ENCODE measurements at places on chromosomes 3 and 15.

DNA sequence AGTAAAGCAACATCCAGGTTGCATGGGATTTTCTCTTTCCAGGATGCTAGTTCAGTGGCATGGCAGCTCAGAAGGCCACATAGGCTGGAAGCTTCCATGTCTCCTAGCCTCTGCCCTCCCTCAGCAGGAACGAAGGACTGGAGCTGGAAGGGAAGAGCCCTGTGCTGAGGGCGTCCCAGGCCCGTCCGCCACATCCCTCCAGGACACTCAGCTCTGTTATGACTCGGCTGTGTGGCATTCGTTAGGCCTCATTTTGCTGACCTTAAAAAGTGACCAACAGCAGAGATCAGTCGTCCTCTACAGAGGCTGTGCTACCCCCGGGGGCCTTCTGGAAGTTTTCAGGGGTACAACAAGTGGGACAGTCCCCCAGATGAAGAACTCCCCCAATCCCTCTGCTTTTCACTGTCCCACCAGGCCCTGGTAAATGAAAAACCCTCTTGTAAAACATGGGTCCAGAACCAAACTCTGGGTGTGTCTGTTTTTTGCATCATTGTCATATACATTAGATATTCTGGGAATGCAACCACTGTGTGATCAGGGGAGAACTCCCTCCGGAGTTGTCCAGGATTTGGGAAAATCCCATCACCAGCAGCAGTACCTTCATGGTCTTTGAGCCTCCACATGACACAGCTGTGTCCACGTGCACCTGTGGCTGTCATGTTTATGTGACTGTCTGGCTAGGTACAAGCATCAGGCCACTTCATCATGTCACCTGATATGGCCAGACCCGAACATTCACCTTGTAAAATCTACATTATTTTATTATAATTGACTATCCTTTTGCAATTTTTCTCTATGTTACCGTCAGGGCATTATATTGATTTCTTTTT lies 149.9 kb downstream of the OR4M2 start:
- DNase-seq, result no peak

DNA sequence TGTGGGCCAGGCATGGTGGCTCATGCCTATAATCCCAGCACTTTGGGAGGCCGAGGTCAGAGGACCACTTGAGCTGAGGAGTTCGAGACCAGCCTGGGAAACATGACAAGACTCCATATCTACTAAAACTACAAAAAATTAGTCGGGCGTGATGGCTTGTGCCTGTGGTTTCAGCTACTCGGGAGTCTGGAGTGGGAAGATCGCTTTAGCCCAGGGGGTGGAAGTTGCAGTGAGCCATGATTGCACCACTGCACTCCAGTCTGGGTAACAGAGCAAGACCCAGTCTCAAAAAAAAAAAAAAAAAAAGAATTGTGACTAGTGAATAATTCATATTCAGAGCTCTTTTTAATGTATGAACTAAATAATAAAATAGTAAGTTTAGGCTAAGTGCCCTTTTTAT lies 87.8 kb upstream of the TSEN2 start:
- no peak for DNase-seq

DNA sequence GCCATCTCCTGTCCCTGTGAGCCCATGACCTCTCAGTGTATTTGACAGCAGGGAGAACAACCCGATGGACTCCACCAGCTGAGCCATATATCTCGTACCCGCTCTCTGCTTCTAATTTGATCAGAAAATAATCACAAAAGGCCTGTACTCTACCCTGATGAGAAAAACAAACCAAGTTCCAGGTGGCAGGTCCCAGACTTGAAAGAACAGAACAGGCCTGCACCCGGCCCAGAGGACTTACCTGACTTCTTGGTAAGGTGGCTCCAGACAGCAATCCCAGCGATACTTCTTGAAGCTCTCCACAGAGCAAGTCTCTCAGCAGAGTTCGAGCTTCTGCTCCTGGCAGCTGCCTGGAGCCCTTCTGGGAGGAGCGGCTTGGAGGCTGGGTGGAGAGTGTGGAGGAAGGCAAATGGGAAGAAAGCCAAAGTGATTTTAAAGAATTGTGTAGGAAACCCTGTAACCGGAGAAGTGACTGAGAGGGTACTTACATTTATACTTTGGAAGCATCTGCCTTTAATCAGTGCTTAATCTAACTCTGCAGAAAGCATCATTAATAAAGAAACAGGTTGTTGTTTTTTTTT lies 91.6 kb downstream of the SCN11A start:
- DNase-seq, result no peak

DNA sequence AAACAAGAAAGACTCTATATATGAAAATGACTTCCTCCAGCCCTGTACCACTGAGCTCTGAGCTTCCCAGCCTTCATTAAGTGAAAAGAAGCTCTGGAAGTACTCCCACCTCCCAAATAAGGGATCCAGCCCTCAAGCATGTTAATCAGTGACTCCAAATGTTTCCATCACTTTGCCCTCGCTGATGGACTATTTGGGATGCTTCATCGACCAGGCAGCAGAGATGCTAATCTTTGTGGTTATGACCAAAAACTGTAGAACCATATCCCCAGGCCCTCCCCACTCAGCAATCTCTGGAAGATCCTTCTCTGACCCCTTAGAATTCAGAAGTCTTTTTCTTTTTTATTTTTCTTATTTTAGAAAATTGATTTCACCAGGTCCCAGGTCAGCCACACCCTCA lies 2.3 kb upstream of the CTDSPL start:
- DNase-seq, result no peak

DNA sequence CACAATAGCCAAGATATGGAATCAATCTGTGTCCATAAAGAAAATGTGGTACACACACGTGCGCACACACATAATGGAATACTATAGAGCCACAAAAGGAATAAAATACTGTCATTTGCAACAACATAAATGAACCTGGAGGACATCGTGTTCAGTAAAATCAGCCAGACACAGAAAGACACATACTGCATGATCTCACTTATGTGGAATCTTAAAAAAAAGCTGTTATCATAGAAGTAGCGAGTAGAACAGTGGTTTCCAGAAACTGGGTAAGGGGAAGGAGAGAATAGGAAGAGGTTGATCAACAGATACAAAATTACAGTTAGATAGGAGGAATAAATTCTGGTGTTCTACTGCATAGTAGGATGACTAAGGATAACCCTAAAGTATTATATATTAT lies 11.1 kb downstream of the ATOSA start:
- DNase-seq, result no peak

DNA sequence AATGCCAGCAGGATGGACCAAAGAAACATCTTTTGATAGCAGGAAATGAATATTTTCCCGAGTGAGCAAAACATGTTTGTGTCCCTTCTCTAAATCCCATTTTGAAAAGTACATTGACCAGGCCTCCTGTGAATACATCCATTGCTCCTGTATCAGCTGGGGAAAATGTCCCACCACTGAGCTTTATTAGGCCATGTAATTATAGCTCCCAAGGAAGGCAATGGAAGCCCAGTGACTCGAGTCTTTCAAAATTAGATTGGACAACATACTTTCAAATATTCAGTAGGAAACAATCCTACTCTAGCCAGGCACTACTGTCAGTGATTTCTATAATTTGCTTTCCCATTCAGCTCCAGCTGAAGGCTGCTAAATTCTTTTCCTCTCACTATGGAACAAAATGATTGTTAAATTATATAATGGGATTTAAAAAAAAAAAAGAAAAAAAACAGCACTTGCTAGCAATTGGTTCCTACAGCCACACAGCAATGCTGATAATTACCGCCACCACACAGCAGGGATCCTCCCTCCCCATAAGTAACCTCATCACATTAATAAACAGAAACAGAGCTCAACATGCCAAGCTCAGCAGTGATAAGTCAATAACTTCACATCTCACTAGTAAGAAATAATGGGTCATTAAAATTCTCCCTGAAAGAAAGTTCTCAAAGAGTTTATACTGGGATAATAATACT lies 172.4 kb upstream of the SLC2A2 start:
- DNase-seq, result no peak

GRCh38 chr3:99955773-99956562 lies 138.3 kb downstream of the CMSS1 start:
- no peak for DNase-seq

DNA sequence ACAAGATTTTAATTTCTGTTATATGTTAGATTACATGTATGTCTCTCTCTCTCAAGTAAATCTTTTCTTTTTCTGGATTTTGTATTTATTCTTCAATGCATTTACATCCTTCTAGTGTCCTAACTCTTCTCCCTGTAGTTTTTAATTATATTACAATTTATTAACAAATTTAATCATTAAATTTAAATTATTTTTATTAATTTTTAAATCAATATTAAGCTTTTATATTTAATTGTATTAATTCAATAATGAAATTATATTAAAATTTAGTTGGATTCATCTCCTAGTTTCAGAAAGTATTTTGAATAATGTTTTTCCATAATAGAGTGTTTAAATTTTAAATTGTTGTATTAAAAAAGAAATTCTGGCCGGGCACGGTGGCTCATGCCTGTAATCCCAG lies 29.8 kb downstream of the MLF1 start:
- no peak for DNase-seq

GRCh38 chr3:108287146-108287545 lies 9.2 kb upstream of the HHLA2 start:
- no peak for DNase-seq

- DNase-seq, result no peak
Observed at GRCh38 chr3:41180396-41180795, 18.9 kb upstream of the CTNNB1 start.

DNA sequence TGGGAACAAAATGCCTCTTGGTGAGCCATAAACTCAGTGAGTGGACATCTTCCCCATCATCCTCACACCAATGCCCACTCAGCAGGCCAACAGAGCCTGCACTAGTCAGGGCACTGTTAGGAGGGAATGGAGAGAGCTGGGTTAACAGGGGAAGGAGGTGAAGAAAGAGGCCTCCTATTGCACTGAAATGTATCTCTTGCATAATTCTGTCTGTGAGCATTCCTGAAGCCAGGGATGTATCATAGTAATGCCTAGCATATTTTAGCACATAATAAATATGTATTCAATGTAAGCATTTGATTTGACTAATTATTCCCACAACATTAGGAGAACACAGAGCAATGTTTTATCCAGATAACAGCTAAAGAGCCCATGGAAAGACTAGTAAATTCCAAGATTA lies 81.2 kb downstream of the ANO10 start:
- no peak for DNase-seq

GRCh38 chr15:30038667-30039523 lies 43.9 kb upstream of the GOLGA8J start:
- no peak for DNase-seq

GRCh38 chr3:169448501-169448900 lies 215.0 kb downstream of the MECOM start:
- no peak for DNase-seq

- no peak for DNase-seq
Observed at GRCh38 chr3:187954516-187954872, 199.5 kb upstream of the LPP start.

GRCh38 chr3:61565569-61565968 lies 4.2 kb downstream of the PTPRG start:
- DNase-seq, result no peak

DNA sequence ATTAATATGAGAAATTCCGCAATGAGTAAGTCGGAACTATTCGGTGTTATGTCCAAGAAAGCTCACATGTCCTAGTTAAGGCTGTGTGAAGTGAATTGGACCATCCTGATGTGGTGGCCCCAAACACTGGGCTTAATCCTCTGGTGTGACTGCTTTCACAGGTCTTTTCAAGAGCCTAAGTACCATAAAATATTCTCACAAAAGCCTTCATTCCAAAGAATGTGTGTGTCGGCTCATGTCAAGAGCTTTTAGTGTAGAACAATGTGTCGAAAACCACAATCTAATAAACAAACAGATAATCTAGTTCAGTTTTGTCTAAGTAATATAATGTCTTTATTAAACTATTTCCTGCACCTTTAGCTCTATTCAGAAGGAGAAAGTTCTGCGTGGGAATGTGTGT lies 311.4 kb downstream of the LPP start:
- no peak for DNase-seq

- no peak for DNase-seq
Observed at GRCh38 chr3:51549311-51549710, 10.8 kb downstream of the RAD54L2 start.

GRCh38 chr15:88147760-88148159 lies 108.8 kb downstream of the NTRK3 start:
- DNase-seq, result no peak

- DNase-seq, result no peak
Observed at GRCh38 chr3:43330981-43331380, 44.6 kb downstream of the SNRK start.

DNA sequence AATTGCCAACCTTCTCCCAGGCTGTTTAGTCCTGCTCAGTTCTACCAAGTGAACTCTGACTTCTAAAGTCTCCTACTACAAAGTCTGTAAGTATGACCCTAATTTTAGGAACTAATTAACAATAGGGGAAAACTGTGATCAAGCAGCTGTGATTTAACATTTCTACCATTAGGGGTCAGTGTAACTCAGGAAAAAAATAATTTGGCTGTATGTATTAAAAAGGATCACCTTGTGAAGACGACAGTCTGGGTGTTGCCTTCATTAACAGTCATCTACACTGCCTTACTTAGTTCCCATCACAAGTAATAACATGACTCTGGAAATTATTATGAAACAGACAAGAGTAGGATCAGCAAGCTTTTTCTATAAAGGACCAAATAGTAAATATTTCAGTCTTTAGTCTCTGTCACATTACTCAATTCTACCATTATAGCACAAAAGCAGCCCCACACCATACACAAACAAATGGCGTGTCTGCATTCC lies 4.2 kb upstream of the NPHP3 start:
- no peak for DNase-seq

- DNase-seq, result no peak
Observed at GRCh38 chr3:189941679-189942078, 179.0 kb downstream of the P3H2 start.

Data from stimulated activated CD8-positive, alpha-beta memory T cell treated with anti-CD3 and anti-CD28 coated beads, Interleukin-7, amount 100 ng/mL, for 48 hours (primary cell).